ENCODE measurements at places on chromosomes 3 and 15. TPM values are rescaled to one million over a fixed set of nuclear protein-coding genes. Genes with fewer than 3 reads are reported as not detected.

Gene NCKIPSD
- 9.2 TPM for total RNA-seq

Gene RARRES1
- total RNA-seq: 1.4 TPM

Gene LIPH
- total RNA-seq: 0.46 TPM

Gene SETMAR
- 35.8 TPM for total RNA-seq

Gene LRRC15
- total RNA-seq: not detected

Gene CLDN1
- total RNA-seq: 3.0 TPM

Gene ADCY5
- total RNA-seq: 58.6 TPM

Gene TRH
- 29.1 TPM for total RNA-seq

Gene CPA3
- total RNA-seq: 1.6 TPM

Gene SLC7A14
- 32.1 TPM for total RNA-seq

Gene SPRED1
- 76.6 TPM for total RNA-seq

Gene TBL1XR1
- total RNA-seq: 247 TPM

Gene AHSG
- total RNA-seq: 0.23 TPM

Gene DNAH12
- total RNA-seq: 3.5 TPM

Gene RASL12
- total RNA-seq: 6.2 TPM

Gene P3H2
- 2.3 TPM for total RNA-seq

Gene CASR
- 0.69 TPM for total RNA-seq

Gene MME
- total RNA-seq: 9.7 TPM

Gene PEAK1
- 36.9 TPM for total RNA-seq

Gene SLC38A3
- total RNA-seq: 6.5 TPM

Gene GNAT1
- not detected for total RNA-seq

Gene ERICH6
- total RNA-seq: 0.46 TPM

Gene TRPM1
- total RNA-seq: not detected

Gene PLSCR1
- 16.6 TPM for total RNA-seq

Gene RHOV
- 7.4 TPM for total RNA-seq

Gene CCNB2
- total RNA-seq: 11.8 TPM

Gene CEP19
- total RNA-seq: 11.8 TPM

Gene KLHL6
- 1.4 TPM for total RNA-seq

Gene CFAP92
- 6.5 TPM for total RNA-seq

Gene NR1I2
- 0.23 TPM for total RNA-seq

Gene GTF2A2
- total RNA-seq: 35.3 TPM

Gene OCA2
- 7.4 TPM for total RNA-seq

Gene PLA1A
- total RNA-seq: 0.23 TPM

Gene MAP1A
- 97.6 TPM for total RNA-seq

Gene ANKRD34C
- 0.92 TPM for total RNA-seq

Gene LYZL4
- not detected for total RNA-seq

Gene THPO
- total RNA-seq: not detected

Gene IMP3
- total RNA-seq: 30.4 TPM

Gene ZNF660
- total RNA-seq: 11.5 TPM

Gene RBPMS2
- 0.46 TPM for total RNA-seq

Gene SPINK8
- total RNA-seq: not detected

Gene CSTA
- 1.4 TPM for total RNA-seq

Gene DLL4
- 5.1 TPM for total RNA-seq

Gene TTLL13
- not detected for total RNA-seq

Gene KCNMB2
- total RNA-seq: 42.4 TPM

Gene ABI3BP
- total RNA-seq: 1.8 TPM
